ENCODE measurements at places on chromosomes 4 and X.

GRCh38 chr4:67542076-67542475 lies 3.2 kb downstream of the CENPC start:
- DNase-seq: no peak

- no peak for DNase-seq
Measured at GRCh38 chr4:62360156-62360545, 1160.0 kb downstream of the ADGRL3 start.

GRCh38 chr4:105710012-105710600 lies 1.5 kb downstream of the GSTCD start:
- DNase-seq: no peak

- DNase-seq: no peak
Measured at GRCh38 chr4:40699648-40700047, 50.1 kb upstream of the NSUN7 start.

- DNase-seq: no peak
Measured at GRCh38 chr4:140944199-140944515, 188.0 kb upstream of the TBC1D9 start.
